ENCODE measurements at places on chromosomes 6 and 20.
A peak's percentile ranks its signal among the peaks of the same experiment; 100 is the strongest.

DNA sequence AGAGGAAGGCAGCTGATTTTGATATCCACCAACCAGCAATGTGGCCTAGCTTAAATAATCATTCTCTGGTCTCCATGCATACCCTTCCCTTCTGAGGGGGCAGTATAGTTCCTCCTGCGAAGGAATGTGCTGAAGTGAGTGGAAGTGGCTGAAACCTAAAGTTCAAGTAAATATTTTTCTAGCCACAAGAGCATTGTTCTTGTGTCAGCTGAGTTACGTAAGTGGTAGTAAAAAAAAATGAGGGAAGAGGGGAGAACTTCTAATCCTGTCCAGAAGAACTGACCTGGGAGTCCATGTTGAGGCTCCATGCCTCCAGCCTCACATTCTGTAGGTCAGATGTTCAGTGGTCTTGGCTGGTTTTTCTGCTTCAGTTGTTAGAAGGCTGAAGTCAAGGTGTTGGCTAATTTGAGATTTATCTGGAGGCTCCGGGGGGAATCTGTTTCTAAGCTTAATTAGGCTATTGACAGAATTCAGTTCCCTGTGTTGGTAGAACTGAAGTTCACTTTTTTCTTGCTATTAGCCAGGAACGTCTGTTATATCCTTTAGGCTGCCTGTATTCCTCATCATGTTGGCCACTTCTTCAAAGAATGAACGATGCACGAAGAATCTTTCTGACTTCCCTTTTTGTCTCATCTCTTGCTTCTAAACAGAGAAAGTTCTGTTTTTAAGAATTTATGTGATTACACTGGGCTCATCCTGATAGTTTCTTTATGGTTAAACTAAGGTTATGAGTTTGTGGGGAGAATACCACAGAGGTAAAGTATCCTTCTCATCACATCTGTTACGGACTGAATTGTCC is 207.1 kb upstream of the PRSS16 start:
- no peak for DNase-seq

- DNase-seq, result no peak
Observed at GRCh38 chr6:11139051-11139960, 27.8 kb upstream of the ERVFRD-1 start.

DNA sequence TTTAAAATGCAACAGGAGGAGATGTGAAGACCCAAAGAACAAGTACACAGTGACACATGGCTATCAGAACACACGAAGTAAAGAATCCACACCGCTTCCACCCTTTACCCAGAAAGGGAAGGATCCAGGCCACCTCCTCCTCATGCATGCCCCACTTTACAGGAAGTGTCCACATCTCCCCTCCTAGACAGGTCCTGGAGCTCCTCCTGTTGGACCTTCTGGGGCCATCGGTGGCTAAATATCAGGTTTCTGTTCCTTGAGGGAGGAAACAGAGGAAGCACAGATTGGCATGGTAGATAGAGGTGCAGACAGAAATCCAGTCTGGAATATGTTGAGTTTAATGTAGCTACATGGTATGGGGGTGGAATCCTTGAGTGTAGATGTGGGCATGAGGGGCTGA is 10.9 kb downstream of the NINL start:
- DNase-seq, result no peak

GRCh38 chr6:109807881-109808280 is 116.8 kb downstream of the FIG4 start:
- no peak for DNase-seq

DNA sequence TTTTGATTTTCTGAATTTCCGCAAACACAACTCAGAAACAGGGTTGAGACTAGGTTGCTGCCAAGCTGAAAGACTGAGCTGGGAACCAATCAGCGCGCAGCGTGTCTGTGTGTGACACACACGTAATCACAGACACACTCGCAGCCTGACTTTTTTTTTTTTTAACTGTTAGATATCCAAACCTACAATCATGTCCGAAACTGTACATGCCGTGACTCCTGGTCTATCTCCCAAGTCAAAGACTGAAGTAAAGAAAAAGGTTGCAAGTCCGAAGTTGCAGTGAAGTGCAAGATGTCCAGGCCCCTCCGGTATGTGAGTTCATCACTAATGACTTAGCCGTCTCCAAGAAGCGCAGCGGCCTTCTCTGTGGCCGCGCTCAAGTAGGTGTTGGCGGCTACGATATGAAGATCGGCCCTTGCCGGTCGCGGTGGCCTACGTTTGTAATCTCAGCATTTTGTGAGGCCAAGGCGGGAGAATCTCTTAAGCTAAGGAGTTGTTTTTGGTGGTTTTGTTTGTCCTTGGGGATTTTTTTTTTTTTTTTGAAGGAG is 108.2 kb downstream of the HFE start:
- peak; percentile 69 for DNase-seq

- DNase-seq, result no peak
Observed at GRCh38 chr20:62597416-62598115, 44.7 kb upstream of the SLCO4A1 start.

GRCh38 chr6:130851026-130851425 is 23.8 kb downstream of the SMLR1 start:
- no peak for DNase-seq

- DNase-seq, result no peak
Observed at GRCh38 chr20:51492167-51493092, 50.1 kb downstream of the NFATC2 start.

DNA sequence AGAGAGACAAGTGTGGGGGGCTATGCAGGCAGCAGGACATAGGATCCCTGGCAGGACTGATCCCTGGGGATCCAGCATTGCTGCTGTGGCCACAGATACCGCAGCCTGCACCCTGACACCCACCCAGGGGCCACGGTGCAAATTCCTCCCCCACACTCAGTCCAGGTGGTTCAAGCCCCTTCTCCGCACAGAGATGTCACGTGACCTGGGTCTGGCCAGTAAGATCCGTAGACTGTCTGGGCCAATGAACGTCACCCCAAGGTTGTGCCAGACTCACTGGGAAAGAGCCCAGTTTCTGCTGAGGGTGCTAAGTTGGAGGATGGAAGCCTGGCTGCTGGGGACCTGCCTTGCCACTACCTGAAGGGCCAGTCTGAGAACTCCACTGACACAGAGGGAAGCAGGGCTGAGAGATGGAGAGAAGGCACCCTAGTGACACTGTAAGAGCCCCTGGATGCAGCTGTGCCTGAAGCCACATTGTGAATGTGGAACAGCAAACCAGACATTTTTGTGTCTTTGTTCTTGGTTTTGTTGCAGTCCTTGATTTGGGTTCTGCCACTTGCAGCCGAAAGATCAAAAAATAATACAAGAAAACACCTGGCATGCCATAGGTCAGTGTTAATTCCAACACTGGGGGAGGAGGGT is 228.6 kb downstream of the PREX1 start:
- no peak for DNase-seq

GRCh38 chr6:111070105-111071005 is 16.9 kb upstream of the SLC16A10 start:
- DNase-seq, result no peak

- peak; percentile 37 for DNase-seq
Observed at GRCh38 chr6:22147921-22148776, 148.7 kb downstream of the PRL start.

DNA sequence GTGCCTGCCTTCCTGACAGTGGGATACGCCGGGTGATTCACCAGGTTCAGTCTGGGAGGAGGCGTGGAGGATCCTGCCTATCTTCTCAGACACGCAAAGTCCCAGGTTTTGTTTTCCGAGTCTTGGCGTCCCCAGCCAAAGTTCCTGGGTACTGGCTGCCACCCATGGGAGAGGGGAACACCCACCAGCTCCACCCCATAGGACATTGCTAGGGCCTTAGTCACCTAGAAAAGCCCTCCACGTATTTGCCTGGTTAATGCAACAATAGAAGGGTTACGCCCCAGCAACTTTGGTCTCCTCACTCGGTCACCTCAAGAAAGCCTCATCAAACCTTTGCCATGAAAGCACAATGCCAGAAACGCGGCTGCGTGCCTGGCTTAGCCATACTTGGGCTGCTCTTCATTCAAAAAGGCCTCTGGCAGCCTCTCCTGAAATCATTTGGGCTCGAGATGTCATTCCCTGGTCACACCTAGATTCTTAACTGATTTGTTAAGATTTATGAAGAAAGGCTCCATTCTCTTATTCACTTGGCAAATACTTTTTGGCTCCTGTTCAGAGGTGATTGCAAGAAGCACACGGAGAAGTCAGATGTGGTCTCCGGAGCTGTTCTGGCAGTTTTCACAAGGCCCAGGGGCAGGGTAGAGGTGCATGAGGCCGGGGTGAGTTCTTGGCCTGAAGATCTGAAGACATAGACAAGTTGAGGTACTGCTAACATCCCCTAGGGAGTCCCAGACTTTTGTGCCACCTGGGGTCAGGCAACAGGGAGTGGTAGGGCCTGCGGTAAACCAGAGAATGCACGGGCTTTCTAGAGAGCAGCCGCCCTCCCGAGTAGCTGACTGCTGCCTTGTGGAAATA is 35.5 kb upstream of the ZNF133 start:
- peak; percentile 15 for DNase-seq

- no peak for DNase-seq
Observed at GRCh38 chr6:85400331-85400730, 49.6 kb upstream of the NT5E start.

GRCh38 chr20:2114990-2115681 is 13.5 kb downstream of the STK35 start:
- DNase-seq, result no peak

DNA sequence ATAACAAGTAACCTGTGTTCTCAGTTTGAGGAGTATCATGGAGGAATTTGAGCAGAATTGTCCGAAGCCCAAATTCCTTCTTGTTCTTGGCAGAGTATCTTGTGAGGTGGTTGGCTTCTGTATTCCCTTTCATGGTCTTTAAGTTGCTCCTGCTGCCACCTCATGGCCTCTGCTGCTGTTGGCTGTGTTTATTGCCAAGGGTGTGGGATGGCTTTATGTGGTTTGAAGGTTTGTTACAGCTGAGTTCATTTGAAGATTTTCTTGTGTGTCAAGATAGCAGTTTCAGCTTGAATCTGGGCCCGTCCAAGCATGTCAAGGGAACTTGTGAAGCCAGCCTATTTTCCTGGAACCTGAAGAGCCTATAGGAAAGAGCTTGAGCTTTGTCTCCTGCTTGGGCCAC is 20.2 kb upstream of the TTK start:
- DNase-seq, result peak; percentile 34

DNA sequence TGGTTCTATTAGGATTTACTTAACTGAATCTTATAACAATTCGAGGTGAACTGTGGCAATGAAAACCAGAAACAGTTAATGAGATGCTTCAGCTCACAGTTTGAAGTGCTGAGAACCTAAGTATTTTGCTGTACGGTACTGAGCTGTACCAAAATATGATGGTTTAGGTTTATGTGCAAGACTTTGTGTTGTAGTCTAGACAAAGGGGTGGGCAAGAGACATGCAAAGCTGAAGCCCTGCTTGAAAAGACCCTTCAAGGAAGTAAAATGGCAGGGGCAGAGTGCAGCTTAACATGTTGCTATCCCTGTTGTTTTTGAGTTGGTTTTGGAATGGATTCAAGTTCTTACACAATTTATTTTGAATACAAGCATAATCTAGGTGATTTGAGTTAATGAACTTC is 54.0 kb downstream of the RNF182 start:
- DNase-seq, result no peak

- no peak for DNase-seq
Observed at GRCh38 chr6:139165324-139165723, 30.4 kb downstream of the HECA start.

GRCh38 chr6:44250067-44250717 is 3.3 kb downstream of the HSP90AB1 start:
- DNase-seq, result no peak

DNA sequence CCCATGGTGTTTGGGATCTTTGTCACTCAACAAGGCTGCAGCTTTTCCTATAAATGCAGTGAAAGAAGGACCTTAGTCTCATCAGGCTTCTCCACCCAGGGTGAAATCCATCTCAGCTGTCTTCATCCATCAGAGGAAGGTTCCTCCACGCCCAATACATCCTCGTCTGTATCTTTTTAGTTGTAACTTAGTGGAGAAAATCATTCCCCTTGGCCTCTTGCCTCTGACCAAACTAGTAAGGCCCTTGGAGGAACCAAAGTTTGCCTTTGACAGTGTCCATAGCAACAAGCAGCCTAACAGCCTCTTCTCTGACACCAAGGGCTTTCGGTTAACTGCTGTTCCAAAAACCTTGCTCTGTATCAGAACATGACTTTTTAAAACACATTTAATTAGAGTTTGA is 230.3 kb upstream of the ECI2 start:
- no peak for DNase-seq

DNA sequence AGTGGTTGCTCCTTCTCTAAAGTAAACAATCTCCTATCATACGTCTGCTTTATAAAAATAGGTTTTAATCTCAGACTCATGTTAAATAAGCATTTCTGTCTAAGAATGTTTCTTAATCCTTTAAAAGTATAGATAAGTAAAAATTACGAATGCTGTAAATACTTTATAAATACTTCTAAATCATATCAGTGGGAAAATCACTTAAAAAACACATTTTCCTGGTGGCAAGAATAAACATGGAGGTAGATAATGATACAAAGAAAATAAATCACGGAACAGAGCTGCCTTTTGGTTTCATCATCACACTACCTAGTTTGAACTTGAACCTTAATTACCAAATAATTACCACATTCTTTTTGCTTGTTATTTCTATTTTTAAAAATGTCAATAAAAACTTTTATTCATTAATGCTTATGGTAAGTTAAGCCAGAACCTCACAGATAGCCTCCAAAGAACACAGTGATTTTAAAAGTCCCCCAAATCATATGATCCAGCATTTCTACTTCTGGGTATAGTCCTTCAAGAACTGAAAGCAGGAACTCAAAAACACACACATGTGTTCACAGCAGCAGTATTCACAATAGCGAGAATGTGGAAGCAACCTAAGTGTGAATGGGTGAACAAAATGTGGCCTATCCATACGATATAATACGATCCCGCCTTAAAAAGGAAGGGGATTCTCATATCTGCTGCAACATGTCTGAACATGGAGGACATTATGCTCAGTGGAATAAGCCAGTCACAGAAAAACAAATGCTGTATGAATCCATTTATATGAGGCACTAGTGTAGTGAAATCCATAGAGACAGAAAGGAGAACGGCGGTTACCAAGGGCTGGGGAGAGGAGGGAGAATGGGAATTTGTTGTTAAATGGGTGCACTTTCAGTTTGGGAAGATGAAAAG is 72.4 kb downstream of the SLC22A23 start:
- no peak for DNase-seq

DNA sequence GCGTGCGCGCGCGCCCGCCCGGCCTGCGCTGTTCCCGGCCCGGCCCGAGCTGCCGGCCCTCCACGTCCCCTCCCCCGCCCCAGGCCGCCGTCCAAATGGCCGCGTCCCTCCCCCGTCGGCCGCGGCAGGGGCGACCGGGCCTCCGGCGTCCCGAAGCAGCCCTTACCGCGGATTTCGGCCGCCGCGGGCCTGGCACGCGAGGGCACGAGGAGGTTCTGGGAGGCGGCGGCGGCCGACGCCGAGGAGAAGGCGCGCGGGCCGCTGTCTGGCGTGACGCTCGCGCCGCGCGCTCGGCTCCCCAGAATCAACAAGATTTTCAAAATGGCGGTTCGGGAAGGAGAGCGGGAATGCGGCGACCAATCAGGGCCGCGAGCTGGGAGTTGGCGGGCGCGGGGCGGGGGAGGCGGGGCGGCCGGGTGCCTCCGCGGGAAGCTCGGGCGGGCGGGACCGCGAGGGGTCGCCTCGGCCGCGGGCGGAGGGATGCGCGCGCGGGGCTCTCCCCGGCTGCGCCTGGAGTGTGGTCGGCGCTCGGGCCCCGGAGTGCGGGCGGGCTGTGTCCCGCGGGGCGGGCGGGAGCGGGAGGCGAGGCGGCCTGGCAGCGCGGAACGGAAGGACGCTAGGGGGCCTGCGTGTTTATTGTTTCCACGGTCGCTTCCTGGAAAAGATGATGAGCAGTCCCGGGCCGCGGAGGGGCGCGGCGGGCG is at the start of gene DEK:
TSS of gene DEK (minus strand) at position 312 of the 704 bp plus-strand sequence. CDS start 543 bp downstream, outside the sequence.
- peak; percentile 95 for DNase-seq

Measured in iPS-NIHi11 (cell line).